Neural cell (in vitro differentiated cells): ENCODE measurements at places on chromosomes 16 and 17. TPM values are rescaled to one million over a fixed set of nuclear protein-coding genes. Genes with fewer than 3 reads are reported as not detected.

Gene IQCK
- 10.2 and 13.9 TPM in 2 replicates for polyA plus RNA-seq

Gene C16orf89
- not detected in 2 replicates for polyA plus RNA-seq

Gene NOB1
- 8.7 and 12.8 TPM in 2 replicates for polyA plus RNA-seq

Gene USP31
- 5.8 and 7.9 TPM in 2 replicates for polyA plus RNA-seq

Gene DPEP2
- polyA plus RNA-seq = not detected in 2 replicates

Gene ZNF830
- polyA plus RNA-seq = 14.3 and 14.7 TPM in 2 replicates

Gene CLEC3A
- not detected in 2 replicates for polyA plus RNA-seq

Gene SALL1
- 0.08 and 0.22 TPM in 2 replicates for polyA plus RNA-seq

Gene MYH2
- polyA plus RNA-seq = 0.04 TPM in 1 of 2 replicates, not detected in the other

Gene MLLT6
- 19.7 and 26.0 TPM in 2 replicates for polyA plus RNA-seq

Gene TBX6
- polyA plus RNA-seq = not detected in 2 replicates

Gene TMEM92
- polyA plus RNA-seq = not detected in 2 replicates

Gene TMC7
- 2.3 and 3.5 TPM in 2 replicates for polyA plus RNA-seq

Gene KRT39
- not detected in 2 replicates for polyA plus RNA-seq

Gene SPNS2
- polyA plus RNA-seq = 39.7 and 57.5 TPM in 2 replicates

Gene KCTD2
- polyA plus RNA-seq = 29.9 and 32.8 TPM in 2 replicates

Gene EEF2K
- 3.9 and 7.2 TPM in 2 replicates for polyA plus RNA-seq

Gene EPX
- not detected in 2 replicates for polyA plus RNA-seq

Gene AOC2
- polyA plus RNA-seq = 1.8 and 2.8 TPM in 2 replicates

Gene KDM6B
- polyA plus RNA-seq = 2.5 and 4.4 TPM in 2 replicates

Gene AGRP
- polyA plus RNA-seq = not detected in 2 replicates

Gene DPEP1
- 0.33 and 0.96 TPM in 2 replicates for polyA plus RNA-seq

Gene KRT33A
- polyA plus RNA-seq = not detected in 2 replicates

Gene KRT31
- not detected in 2 replicates for polyA plus RNA-seq

Gene STX1B
- 4.5 and 9.2 TPM in 2 replicates for polyA plus RNA-seq

Gene RPA1
- polyA plus RNA-seq = 8.4 and 8.9 TPM in 2 replicates

Gene CDRT15L2
- not detected in 2 replicates for polyA plus RNA-seq

Gene CDR2
- 15.8 and 17.8 TPM in 2 replicates for polyA plus RNA-seq

Gene RHBDL1
- 7.2 and 10.8 TPM in 2 replicates for polyA plus RNA-seq
